ENCODE measurements at places on chromosomes 5 and 9. TPM values are rescaled to one million over a fixed set of nuclear protein-coding genes. Genes with fewer than 3 reads are reported as not detected.

The ARSI gene
- total RNA-seq = 1.4 TPM

The NTNG2 gene
- total RNA-seq = 25.0 TPM

The TNC gene
- total RNA-seq = 133 TPM

The PCDHA6 gene
- 26.8 TPM for total RNA-seq

The SLC36A3 gene
- total RNA-seq = not detected

The GRXCR2 gene
- total RNA-seq = not detected

The ADRB2 gene
- 1.1 TPM for total RNA-seq

The UHRF2 gene
- 87.2 TPM for total RNA-seq

The TMED7 gene
- total RNA-seq = 71.2 TPM

The QRFP gene
- not detected for total RNA-seq

The ARID3C gene
- total RNA-seq = 0.45 TPM

The SLC22A4 gene
- total RNA-seq = 2.5 TPM

The ZMAT2 gene
- 23.8 TPM for total RNA-seq

The IGFBPL1 gene
- 239 TPM for total RNA-seq

The GABRA6 gene
- total RNA-seq = 4.4 TPM

The LIX1 gene
- total RNA-seq = 5.4 TPM

The SAXO1 gene
- total RNA-seq = under 0.01 TPM
